ENCODE measurements at places on chromosomes 7 and 10.

GRCh38 chr7:69912846-69913245, 314.6 kb downstream of the AUTS2 start:
- DNase-seq: no peak

GRCh38 chr10:132779549-132780294, 6.2 kb downstream of the NKX6-2 start:
- no peak for DNase-seq

GRCh38 chr7:117062300-117062699, 109.0 kb downstream of the ST7 start:
- DNase-seq: no peak

DNA sequence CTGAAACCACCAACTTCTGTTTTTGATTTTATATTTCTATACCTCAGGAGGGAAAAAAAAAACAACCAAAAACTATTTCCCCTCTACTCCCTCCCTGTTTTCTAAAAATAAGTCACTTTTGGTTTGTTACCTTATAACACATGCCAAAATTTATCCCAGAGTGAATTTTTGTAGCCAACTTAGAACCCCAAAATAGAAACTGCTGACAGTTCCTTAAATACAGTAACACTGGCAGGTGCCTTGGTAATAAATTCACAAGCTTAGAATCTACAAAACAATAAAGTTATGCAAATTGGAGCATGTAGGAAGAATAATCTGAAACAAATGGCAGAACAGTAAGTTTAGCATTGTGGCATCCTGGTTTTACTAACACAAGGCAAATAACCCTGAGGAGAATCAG, 165.0 kb upstream of the HDAC9 start:
- DNase-seq: no peak

DNA sequence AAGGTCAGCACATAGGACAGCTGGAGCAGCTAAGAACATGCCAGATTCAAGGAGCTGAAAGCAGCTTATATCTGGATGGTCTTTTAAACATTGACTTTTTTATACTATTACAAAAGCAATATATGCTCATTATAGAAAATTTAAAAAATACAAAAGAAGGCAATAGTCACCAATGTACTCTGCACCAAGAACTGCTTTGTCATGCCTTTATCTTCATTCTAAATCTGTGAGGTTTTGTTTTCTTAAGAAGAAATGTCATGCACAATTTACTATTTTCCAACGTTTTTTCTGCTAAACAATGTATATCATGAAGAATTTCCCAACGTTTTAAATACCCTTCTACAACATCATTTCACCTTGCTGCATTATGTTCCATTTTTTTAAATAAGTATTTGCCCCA, 2.8 kb downstream of the LIPM start:
- DNase-seq: no peak

- no peak for DNase-seq
Measured at GRCh38 chr10:132590094-132590751, 52.6 kb downstream of the INPP5A start.

GRCh38 chr7:35015346-35015859, 21.9 kb downstream of the DPY19L1 start:
- DNase-seq: no peak

- DNase-seq: no peak
Measured at GRCh38 chr7:128938544-128939074, 882 bp downstream of the IRF5 start.

DNA sequence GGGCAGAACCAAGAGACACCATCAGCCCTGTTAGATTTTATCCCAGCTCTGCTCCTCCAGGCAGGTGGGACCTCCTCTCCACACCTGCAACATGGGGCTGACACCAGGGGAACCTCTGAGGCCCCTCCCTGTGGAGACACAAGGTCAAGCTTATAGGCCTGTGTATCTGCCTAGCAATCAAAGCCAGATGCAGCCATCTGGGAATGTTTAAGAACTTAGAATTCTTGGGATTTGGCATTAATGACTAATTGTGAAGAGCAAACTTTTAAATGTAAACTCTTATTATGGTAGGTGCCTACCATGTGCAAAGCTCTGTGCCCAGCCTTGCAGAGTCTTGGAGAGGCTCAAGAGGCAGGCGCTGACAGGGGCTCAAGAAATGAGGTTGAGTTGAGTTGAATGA, 52.1 kb downstream of the TBATA start:
- DNase-seq: no peak

DNA sequence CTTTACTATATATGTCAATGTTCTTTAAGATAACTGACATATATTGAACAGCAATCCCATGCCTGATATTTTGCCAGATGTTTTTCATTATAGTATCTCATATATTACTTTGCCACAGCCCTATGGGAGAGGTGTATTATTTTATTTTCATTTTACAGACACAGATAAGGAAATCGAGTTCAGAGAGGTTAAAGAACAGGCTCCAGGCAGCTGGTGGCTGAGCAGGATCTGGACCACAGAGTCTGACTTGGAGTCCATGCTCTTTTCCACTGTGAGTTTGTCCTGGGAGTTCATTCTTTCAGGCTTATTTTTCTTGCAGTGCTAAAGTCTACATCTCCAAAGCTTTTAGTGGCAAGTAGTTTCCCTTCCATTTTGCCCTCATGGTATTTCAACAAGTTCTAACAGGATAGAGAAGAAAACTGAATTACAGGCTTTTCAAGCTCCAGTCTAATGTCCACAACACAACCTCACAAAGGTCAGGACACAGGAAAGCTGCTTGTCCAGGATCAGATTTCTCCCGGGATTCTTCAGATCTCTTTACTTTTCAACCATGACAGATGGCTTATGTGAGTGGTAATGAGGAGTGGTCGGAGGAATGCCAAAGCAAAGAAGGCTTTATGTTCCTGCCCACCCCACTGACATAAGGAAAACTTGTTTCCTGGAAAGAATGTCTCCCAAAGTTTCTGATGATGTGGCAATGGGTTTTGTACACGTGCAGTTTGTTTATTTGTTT, 13.1 kb upstream of the SLC35B4 start:
- DNase-seq: no peak

- DNase-seq: no peak
Measured at GRCh38 chr7:56097700-56098099, 4.9 kb upstream of the PHKG1 start.

- DNase-seq: no peak
Measured at GRCh38 chr7:143202161-143202560, 18.9 kb downstream of the TAS2R39 start.

- DNase-seq: no peak
Measured at GRCh38 chr7:153454306-153454705, 597.9 kb upstream of the DPP6 start.

GRCh38 chr10:25811052-25811685, 122.9 kb upstream of the MYO3A start:
- DNase-seq: no peak

DNA sequence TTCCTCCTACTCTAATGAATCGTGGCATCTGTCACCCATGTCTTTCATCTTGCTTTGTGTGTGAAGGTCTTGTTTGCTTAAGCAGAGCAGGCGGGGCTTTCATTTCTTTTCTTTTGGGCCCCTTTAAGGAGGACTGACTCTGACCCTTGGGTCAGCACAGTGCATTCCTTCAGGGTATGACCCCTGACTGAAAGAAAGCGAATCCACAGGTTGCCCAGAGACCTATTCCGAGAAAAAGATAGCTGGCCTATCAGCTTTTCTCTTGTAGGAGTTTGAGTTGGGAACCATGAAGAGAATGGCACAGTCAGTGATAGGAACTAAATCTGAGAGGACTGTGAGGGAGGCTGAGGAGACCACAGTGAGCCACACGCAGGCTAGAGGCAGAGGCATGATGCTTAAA, 193.2 kb upstream of the CDCA7L start:
- DNase-seq: no peak

DNA sequence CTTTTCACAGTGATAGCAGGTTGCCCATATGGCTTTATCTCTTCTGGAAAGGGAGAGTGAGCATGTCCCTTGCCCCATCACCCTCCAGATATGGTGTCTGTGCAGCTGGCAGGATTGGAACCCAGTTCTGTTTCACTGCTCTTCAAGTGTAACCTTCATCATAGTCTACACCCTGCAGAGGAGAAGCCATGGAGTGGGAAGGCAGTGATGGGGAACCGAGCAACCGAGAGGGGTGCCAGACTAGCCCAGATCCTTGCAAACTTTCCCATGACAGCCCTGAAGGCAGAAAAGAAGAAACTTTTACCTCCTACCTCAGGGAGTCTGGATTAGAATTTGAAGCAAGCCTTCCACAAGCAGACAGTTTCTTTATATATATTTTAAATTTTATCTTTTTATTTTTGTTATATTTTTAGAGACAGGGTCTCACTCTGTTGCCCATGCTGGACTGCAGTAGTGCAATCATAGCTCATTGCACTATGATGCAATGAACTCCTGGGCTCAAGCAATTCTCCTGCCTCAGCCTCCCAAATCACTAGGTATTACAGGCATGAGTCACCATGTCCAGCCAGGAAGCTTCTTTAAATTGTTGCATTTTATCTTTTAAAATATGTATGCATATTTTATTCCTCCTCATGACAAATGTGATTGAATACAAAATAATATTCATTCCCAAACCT, 133.3 kb downstream of the KCNMA1 start:
- DNase-seq: no peak

DNA sequence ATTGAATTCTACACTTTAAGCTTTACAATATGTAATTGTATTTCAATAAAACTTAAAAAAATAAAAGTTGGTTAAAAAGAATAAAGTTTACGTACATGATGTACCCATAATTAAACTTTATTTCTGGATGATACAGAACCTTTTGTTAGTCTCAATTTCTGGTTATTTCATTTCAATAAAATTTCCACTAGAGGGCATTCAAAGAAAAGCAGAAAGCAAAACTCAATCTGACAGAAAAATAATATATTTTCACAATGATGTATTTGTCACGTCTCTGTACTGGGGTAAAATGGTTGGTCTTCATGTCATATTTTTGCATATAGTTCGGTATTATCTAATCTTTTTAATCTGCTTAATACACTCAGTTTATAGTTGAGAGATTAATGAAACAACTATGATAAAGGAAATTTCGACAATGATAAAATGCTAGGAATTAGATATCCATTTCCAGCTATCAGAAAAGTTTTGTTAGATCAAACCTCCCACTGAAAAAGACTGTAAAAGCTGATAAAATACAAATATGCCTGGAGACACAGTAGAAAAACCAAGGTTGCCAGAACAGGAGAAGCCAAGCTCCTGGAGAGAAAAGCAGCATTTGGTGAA, 27.4 kb downstream of the ASZ1 start:
- no peak for DNase-seq

DNA sequence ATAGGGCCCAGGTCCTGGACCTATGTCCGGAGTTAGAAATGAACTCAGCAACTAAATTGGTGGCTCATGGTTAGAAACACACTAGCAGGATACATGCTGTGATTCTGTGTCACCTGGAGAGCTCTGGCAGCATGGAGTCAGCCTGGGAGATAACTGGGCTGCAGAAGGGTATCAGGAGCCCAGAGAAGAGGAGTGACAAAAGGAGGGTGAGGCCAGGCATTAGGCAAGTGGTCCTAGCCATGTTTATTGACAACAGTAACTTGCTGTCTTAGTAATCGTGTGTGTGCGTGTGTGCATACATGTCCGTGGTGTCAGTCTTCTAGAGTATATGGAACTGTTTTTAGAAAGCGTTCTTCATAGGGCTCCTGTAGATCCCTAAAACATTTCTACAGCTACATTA, 157.5 kb upstream of the PHYHIPL start:
- DNase-seq: no peak

GRCh38 chr7:95028683-95029082, 121.3 kb downstream of the PPP1R9A start:
- no peak for DNase-seq

- no peak for DNase-seq
Measured at GRCh38 chr10:68647672-68648341, 73.2 kb upstream of the CCAR1 start.

- DNase-seq: no peak
Measured at GRCh38 chr7:37495574-37496184, 47.0 kb upstream of the ELMO1 start.

GRCh38 chr10:6320320-6321010, 117.7 kb downstream of the PFKFB3 start:
- no peak for DNase-seq

DNA sequence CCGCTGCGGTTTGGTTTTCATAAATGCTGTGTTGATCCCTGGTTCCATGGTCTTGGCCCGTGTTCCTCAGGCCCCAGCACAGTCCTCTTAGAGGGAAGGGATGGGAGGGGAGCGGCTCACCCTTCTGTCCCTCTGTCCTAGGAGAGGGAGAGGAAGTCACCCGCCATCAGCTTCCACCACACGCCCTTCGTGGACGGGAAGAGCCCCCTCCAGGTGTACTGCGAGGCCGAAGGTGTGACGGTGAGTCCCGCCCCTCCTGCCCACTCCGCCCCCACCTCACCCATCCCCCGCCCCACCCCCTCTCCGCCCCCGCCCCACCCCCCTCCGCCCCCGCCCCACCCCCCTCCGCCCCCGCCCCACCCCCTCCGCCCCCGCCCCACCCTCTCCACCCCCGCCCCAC, 37.5 kb upstream of the DPYSL4 start:
- no peak for DNase-seq

GRCh38 chr7:3463696-3464095, 162.6 kb downstream of the SDK1 start:
- no peak for DNase-seq

DNA sequence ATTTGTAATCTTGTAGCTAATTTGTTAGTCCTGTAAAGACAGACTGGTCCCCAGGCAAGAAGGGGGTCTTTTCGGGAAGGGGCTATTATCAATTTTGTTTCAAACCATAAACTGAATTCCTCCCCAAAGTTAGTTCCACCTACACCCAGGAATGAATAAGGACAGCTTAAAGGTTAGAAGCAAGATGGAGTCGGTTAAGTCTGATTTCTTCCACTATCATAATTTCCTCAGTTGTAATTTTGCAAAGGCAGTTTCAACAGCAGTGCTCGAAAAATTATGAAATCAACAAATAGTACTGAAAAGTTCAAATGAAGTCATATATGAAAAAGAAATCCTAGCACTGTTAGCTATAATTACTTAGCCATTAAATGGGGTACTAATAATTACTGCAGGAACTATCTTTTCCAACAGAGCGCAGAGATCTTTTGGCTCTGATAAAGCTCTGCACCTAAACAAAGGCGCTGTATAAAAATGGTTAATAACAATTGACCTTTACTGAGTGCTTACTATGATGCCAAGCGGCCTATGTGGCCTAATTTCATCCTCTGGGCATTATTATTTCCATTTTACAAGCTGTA, 756 bp upstream of the SEC24C start:
- no peak for DNase-seq
